ENCODE measurements at places on chromosomes 13 and 19.

- DNase-seq = no peak
Measured at GRCh38 chr13:112522578-112522977, 65.4 kb downstream of the TUBGCP3 start.

- peak; percentile 15 for DNase-seq
Measured at GRCh38 chr19:15934332-15935078, at the start of gene CYP4F11. Gene CYP4F11 (minus strand): TSS chr19:15934529. CDS start chr19:15934408, 121 bp downstream.

DNA sequence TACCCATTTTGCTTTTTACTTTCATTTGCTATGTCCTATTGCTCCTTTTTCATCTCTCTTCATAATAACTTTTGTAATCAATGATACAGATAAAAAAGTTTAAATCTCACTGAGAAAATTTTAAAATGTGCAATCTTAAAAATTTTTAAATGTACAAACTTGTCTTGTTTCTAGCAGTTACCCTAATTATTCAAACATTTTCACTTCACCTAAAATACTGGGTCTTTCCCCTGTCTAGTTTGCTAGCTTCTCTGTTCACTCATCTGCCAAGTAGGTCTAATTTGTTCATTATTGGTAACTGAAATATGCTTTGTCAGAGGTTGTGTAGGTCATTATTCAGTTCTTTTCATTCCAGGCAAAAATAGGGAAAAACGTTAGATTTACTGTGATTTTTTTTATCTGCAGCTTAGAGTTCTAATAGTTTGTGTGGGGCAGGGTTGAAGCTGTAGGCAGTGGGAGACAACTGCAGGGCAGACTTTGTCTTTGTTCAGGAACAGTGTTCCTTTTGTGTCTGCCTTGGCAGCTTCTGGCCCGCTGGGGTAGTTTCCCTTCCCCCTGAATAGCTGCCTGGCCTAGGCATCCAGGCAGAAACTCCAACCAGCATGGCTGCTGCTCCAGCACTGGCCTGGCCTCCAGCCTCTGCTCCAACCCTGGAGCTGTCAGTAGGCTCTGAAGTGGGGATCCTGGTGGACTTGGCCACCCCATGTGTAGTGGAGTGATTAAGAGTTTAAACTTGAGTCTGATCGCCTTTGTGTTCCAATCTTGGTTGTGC, 48.5 kb downstream of the WDFY2 start:
- DNase-seq = no peak

DNA sequence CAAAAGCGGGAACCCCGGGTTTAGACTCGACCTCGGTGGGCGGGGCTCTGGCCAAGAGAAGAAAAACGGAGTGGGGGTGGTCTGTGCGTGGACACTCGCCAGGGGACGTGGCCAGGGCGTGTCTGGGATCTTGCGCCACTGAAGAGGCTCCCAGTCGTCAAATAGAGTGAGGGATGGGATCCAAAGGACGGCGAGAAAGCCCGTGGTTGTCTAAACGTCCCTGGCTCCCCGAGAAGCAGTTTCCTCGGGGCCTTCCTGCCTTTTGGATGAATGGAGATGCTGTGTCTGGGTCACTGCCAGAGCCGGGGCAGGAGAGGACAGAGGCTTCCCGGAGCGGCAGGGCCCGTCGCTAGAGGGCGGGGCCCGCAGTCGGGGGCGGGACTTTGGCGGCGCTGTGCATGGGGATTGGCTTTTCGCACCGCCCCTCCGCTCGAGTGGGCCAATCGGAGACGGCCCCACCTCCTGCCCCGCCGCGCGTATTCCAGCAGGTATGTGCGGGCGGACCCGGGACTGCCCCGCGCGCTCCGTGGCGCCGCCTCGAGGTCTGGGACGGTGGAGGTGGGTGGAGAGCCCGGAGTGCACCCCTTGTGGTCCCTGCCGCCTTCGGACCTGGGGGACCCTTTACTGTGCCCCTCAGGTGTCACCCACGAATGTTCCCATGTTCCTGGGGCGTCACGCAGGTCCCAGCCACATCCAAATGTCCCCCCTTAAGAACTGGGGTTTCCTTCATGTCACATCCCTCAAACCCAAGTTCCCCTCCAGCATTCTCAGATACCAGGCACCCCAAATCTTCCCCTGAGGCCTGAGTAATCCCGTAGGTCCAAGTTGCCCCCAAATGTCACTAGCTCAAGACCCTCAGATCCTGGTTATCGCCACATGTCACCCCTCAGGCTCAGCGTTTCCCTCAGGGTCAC, 38.3 kb downstream of the ZSWIM4 start:
- peak; percentile 72 for DNase-seq

GRCh38 chr19:9309974-9310446, 372 bp upstream of the ZNF699 start:
- peak; percentile 97 for DNase-seq

GRCh38 chr19:46697204-46697960, 19.5 kb downstream of the PRKD2 start:
- DNase-seq = peak; percentile 60

- no peak for DNase-seq
Measured at GRCh38 chr19:19871932-19872331, 6.2 kb downstream of the ZNF253 start.

DNA sequence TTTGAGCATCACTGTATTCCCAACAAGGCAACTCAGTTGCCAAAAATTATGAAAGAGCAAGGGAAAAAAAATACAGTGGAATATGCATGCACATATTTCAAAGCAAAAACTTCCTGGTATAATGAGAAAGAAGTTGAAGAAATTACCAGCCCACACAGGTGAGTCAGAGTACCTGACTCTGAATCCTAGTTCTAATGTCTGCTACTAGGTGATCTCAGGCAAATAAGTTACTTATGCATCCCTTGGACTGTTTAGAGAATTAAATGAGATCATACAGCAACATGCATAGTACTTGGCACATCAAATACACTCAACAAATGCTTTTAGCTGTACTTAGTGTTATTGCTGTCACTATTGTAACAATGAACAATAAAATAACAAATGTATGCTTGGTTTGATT, 144.9 kb downstream of the MIPEP start:
- DNase-seq = no peak

- no peak for DNase-seq
Measured at GRCh38 chr13:113022745-113023574, 53.9 kb downstream of the MCF2L start.

DNA sequence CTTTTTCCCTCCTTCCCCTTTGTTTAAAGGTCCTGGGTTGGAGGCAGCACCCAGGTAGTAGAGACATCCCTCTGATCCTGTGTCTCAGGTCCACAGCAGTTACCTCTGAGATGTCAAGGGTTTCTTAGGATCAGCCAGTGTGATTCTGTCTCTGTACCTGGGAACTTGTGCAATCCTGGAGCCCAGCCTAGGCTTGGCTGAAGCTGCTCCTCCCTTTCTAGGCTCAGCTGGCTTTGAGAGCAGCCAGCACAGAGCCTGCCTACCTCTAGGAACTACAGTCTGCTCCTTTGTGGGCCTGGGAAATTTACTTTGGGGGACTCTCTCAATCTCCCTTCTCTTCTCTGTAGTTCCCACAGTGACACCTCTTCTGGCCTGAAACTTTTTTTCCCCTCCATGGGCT, 171.6 kb downstream of the MTUS2 start:
- no peak for DNase-seq

DNA sequence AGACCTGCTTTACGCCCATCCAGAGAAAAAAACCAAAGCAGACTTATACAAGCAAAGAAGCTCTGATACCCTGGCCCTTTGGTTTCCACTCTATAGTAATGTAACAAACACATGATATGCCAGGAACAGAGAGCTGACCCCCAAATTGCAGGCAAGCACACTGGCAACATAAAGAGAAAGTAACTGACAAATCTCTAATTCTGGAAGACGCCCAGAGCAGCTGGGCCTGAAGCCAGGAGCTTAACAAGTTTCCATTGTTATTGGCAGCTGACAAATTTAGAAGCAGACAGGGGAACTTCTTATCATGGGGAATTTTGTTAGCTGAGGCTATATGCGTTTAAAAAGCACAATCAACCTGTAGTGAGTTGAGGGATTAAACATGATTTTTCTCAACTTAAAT, 158.0 kb downstream of the DLEU7 start:
- peak; percentile 93 for DNase-seq

GRCh38 chr13:52850072-52850395, 1.6 kb upstream of the PCDH8 start:
- no peak for DNase-seq

DNA sequence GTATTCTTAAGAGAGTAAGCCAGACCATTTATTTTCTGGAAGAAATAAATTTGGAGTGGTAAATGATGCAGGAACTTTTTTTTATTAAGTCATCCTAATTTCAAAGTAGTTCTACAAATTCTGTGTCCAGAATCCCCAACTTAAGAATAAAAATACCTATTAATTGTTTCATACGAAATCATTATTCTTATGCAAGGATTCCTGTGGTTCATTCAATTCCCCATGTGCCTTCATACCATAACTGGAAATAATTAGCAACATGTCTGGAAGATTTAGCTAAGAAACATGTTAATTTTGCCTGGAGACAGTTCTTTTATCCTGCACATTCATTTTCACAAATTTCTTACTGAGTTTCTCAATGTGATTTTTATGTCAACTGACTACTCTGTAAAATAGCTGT, 408.6 kb downstream of the PCDH9 start:
- DNase-seq = no peak

DNA sequence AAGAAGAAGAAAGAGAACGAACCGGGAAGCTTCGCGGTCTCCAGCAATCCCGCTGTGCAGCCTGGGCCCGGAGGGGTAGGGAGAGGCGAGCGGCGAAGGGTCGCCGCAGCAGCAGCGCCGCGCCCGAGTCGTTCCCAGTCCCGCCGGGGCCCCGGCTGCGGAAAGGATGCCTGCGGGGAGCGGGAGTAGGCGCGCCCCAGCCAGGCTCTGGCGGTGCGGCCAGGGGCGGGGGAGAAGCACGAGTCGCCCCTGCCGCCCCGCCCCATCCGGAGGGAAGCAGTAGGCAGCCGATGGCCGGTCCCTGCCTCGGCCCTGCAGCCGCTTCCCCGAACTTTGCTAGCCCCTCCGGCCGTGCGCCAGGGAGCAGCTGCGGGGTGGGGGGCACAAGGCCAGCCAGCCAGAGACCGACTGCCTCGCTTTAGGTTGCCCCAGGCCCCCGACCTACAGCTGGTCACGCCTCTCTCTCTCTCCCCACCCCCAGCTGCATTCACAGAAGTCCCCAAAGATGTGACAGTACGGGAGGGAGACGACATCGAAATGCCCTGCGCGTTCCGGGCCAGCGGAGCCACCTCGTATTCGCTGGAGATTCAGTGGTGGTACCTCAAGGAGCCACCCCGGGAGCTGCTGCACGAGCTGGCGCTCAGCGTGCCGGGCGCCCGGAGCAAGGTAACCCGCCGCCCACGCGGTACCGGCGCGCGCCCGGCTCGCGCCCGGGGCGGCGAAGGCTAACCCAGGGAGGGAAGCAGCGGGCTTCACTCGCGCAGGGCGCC, 1.1 kb downstream of the VSTM2B start:
- no peak for DNase-seq

DNA sequence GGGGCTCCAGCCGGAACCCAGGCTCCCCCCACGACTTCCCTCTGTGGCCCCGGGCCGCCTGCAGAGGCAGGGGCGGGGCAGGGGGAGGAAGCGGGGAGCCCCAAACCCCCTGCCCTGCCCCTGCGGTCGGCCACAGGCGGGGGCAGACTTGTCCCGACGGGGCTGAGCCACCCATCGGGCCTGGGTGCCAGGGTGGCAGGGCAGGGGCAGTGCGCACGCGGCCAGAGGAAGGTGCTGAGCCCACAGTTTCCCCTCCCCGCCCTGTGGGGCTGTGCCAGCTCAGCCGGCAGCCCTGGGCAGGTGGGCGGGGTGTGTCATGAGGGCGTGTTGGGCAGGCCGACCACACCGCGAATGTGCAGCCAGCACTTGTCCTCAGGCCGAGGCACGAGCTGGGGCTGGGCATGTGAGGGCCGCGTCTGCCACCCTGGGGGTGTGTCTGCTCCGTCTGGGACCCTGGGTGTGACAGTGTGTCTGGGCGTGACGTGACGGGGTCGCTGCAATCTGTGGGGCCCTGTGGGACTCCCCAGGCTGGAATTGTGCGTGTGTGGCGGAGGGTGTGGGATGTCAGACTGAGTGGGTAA, 17.7 kb downstream of the CCDC97 start:
- no peak for DNase-seq

GRCh38 chr19:616747-617526, 16.4 kb downstream of the POLRMT start:
- no peak for DNase-seq

GRCh38 chr13:22757530-22758120, 423.2 kb upstream of the SGCG start:
- peak; percentile 22 for DNase-seq

GRCh38 chr13:29101409-29101808, 281.3 kb downstream of the MTUS2 start:
- no peak for DNase-seq

DNA sequence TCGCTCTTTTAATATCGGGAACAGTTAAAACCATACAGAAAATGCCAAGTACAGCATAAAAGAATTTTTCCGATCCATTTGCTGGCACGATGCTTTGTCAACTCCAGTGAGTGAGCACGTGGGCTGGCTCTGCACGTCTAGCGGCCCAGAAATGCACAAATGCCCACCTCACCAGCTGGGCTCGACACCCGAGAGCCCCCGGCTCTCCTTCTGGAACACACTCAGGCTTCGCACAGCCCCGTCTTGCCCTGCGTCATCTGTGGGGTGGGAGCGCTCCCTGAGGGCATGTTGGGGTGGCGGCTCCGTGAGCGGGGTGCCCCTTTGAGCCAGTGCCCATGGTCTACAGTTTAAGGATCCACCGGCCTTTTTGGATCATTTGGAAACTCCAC, 24.5 kb downstream of the ATP4B start:
- no peak for DNase-seq

DNA sequence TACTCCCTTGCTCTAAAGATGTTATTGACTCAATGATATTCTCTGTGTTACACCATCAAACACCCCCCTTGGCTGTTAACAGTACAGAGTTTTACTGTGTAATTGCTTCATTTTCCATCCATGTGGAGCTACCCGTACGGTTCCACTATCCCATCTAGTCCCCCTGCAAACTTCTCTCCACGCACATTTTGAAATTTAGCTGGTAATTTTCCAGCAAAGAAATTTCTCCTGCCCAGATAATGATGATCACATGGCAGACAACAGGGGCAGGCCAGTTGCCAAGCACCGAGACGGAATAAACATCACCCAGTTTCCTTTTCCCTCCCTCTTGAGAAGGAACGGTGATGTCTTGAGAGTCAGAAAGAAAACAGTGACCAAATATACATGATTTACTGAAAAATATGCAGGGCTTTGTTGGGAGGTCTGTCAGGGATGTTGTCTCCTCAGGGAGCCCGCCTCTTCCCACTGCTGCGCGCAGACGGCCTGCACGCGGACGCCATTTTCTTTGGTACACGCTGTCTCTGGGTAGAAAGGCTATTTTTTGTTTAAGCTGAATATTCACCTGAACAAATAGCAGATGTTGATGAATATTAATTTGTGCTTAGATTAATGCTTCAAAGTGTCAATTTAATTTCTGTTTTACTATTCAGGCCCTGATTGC, 109.9 kb downstream of the OLFM4 start:
- DNase-seq = peak; percentile 26

- no peak for DNase-seq
Measured at GRCh38 chr19:31023038-31023437, 326.2 kb downstream of the TSHZ3 start.

DNA sequence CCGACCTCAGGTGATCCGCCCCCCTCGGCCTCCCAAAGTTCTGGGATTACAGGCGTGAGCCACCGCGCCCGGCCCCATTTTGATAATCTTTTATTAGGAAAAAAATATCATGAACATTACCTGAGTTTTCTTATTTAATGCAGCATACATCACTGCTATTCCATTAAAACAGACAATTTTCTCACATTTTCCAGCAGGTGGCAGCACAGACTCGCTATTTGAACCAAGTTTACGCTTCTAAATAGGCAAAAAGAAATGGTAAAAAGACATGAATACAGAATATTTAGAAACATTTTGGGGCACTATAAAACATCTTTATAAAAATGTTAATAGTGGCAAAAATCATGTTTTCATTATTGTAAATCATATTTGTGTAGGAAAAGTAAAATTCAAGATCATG, 903.1 kb downstream of the SLITRK6 start:
- DNase-seq = peak; percentile 48
